ENCODE measurements at places on chromosomes 7 and 10.

- DNase-seq, result no peak
These were observed 272.2 kb upstream of the NEBL start for GRCh38 chr10:21169271-21169670.

DNA sequence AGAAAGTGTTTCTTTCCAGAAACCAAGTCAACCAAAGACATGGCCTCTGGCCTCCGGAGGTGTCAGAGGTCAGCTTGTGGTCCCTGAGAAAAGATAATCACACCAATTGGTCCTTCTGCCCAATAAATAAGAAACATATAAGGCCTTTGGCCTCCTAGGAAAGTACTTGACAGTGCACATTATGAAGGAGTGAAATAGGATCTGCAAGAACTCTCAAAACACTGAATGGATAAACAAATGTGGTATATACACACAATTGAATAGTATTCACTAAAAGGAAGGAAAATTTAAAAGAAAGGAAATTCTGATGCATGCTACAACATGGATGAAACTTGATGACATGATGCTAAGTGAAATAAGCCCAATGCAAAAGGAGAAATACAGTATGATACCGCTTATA lies 35.4 kb upstream of the NRF1 start:
- no peak for DNase-seq

GRCh38 chr10:12898271-12898670 lies 103.2 kb downstream of the CCDC3 start:
- DNase-seq, result no peak

DNA sequence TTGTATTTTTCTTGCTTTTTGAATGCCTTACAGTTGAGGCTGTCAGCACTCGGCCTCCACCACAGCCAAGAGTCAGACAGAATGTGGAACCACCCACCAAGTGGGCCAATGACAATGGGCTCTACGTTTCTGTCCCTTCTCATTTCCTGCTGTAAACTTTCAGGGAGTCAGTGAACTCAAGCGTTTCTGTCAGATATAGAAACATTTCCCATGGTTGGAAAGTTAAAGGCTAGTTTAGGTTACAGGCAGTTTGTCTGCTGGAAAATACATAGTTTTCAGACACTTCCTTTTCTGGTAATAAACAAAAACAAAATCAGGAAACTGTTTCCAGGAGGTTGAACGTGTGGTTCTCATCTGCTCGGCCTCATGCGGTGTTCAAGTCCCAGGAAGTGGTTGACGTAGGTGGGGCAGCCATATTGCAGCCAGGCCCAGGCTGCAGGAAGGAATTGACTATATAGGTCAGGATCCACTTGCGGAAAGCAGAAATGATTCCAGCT lies 245.1 kb downstream of the CAMK1D start:
- no peak for DNase-seq

DNA sequence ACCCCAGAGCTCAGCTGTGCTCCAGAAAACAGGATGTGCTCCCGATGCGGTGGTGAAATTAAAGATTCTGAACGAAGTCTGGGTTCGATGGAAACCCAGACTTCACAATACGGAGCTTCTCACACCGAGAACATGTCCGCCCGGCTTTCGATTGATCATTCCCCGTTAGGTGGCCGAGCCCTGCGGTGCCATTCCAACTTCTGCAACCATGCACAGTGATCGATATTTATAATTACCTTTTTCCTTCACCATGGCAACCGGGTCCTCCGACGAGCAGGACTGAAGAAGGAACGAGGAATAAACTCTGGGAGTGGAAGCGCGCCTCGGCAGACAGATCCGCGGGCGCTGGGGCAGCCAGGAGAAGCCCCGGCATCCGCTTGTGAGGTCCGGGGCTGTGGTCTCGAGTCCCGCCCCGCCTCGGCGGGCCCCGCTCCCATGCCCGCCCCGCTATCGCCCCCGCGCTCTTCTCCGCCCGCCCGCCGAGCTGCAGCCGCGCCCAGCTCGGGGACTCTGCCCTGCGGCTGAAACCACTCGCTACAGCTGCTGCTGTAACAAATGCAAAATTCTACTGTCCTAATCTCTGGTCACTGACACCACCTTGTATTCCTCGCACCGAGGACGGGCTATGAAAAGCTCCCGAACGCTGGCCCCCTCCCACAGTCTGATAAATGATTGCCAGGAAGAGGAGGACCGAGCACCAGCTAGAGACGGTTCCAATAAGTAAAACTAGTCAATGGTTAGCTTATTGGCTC lies 26.2 kb downstream of the ABLIM1 start:
- no peak for DNase-seq

DNA sequence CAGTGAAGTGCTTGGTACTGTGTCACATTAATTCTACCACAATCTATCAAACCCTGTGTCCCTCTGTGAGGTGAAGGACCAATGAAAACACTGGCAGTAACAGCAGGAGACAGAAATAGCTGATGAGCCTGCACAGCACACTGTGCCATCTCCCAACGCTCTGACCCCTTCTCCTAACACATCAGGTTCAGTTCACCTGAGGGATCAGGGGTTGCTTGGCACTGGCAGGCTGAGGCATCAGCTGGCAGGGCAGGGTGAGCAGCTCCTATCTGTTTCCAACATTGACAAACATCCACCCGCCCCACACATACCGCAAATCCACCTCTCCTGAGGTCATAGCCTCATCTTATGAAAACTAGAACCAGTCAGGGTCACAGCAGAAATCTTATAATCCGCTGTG lies 120.9 kb downstream of the ICA1 start:
- DNase-seq, result no peak

- DNase-seq, result no peak
These were observed 55.3 kb downstream of the CPVL start for GRCh38 chr7:29090836-29091601.

GRCh38 chr10:43965033-43965917 lies 316.6 kb upstream of the ZNF32 start:
- no peak for DNase-seq

- DNase-seq, result no peak
These were observed 15.4 kb downstream of the SEC61G start for GRCh38 chr7:54743580-54743979.

DNA sequence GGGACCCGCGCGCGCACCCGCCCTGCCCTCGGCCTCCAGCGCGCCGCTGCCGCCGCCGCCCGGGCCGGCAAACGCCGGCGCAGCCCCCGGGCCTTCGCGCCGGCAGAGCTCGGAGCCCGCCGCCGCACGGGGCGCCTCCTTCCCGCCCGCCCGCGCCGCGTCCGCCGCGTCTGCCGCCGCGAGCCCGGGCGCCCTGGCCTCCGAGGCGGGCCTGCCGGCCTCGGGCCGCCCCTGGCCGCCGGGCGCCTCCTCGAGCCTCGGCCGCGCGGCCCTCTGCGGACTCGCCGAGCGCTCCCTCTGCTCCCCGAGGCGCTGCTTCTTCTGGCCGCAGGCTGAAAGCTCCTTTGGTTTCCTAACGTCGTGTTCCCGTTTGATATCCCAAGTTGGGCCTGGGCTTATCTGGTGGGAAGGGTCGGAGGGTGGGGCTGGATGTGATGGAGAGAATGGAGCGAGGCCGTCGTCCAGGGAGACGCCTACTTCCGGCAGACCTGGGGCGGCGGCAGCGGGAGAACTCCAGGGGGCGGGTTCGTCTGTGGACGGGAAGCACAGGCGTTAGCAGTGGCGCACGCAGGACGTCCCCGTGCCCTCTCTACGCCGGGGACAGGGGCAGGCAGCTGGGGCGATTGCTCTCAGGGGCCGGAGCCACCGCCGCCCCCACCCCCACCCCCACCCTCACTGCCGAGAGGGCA lies 221.0 kb downstream of the PHTF2 start:
- no peak for DNase-seq

GRCh38 chr7:134856091-134856490 lies 76.7 kb downstream of the CALD1 start:
- DNase-seq, result no peak

DNA sequence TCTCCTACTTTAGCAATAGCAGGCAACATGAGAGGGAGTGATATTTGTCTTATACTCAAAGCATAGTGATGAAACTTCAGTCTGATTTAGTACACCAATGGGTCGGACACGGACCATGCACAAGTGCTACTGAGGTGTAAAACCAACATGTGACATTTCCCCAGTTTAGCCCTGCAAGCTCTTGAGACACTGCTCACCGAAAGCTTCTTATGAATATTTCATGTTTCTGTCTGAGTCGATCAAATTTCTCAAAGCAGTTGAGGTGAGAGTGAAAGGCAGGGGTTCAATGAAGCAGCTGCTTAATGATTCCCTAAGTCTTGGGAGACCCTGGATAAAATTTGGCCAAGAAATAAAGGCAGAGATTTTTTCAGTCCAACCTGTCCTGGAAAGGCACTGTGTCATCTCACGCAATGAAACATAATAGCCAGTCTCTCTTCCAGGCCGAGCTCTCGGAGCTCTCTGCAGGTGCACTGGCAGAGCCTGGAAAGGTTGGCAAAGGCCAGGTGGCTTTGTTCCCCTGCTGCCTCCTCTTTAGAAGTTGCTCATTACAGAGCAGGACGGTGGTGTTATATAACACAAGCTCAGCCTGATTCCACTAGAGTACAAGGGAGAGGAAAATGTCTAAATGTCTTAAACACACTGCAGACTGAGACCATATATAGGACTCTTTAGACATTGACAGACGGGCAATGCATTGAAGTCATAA lies 33.9 kb upstream of the XPNPEP1 start:
- no peak for DNase-seq

- no peak for DNase-seq
These were observed 16.0 kb downstream of the SLC25A13 start for GRCh38 chr7:96305915-96306314.
